ENCODE measurements at places on chromosomes 2 and 18.

DNA sequence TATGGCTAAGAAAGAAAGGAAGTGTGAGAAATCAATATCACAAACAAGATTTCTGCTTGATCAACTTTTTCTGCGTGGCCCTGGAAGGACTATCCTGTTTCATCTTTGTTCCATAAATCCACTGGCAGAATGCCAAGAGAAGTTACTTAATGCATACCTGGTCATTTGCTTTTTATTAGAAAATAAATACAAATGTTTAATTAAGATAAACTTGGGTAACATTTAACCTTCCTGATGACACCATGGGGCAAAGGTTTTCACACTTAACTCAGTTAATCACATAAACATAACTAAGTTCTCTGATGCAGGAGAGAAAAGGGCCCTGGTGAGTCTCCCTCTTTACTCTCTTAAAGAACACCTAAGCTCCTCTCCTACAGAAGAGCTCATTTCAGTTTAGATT lies 203.3 kb downstream of the AFF3 start:
- no peak for DNase-seq

DNA sequence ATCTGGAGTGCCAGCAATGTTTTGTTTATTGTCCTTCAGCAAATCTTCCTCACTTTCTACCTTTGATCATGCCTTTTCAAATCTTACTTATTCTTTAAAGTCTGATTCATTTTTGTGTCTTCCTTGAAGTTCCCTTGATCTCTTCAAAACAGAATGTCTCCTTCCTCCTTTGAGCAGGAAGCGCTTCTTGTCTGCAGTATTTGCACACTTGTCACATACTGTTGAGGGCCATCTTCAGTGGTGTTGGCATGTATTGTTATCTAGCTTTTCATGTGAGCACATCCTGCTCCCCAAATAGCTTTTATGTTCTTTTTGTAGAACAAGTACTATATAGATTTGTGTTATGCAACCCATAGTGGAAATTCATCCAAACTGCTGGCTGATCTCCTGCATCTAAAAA lies 5.9 kb upstream of the CERS6 start:
- DNase-seq = no peak

DNA sequence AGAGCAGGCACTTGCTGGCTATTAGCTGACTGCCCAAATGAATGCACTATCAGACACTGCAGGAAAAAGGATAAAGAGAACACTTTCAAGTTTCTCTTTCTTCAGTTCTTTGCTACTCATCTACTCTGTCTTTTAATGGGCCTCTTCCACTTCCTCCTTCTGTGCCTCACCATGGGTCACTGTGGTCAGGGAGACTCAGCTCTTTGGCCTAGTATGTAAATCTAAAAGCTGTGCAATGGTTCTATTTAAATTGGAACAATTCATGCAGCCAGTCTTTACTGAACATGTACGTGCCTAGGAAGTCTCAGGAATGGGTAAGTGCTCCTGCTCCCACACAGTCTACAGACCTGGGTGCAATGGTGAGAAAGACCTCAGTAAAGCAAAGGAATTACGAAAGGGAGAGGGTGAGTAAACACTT lies 79.1 kb upstream of the DNMT3A start:
- DNase-seq = no peak

GRCh38 chr18:11052800-11053199 lies 96.6 kb downstream of the PIEZO2 start:
- DNase-seq = no peak

GRCh38 chr2:63721082-63721424 lies 120.6 kb upstream of the UGP2 start:
- no peak for DNase-seq

GRCh38 chr2:24049485-24050021 lies at the start of gene FKBP1B:
FKBP1B (plus strand) TSS chr2:24049741; CDS start chr2:24049850, 109 bp downstream.
- no peak for DNase-seq

DNA sequence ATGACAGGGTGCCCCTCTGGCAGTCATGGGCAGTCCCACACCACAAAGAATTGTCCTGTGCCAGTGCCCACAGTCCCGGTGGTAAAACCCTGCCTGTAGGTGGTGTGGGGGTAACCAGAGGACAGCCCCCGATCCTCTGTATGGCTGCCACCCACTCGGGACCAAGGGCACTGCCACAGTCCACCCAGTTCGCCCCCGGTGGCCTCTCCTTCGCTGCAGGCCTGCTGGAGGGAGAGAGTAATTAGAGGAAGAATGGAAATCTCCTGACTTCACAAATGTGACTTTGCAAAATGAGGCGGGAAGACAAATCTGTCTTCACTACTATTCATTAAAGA lies 11.4 kb downstream of the GBX2 start:
- no peak for DNase-seq

GRCh38 chr2:165970663-165971062 lies 17.1 kb upstream of the TTC21B start:
- no peak for DNase-seq

DNA sequence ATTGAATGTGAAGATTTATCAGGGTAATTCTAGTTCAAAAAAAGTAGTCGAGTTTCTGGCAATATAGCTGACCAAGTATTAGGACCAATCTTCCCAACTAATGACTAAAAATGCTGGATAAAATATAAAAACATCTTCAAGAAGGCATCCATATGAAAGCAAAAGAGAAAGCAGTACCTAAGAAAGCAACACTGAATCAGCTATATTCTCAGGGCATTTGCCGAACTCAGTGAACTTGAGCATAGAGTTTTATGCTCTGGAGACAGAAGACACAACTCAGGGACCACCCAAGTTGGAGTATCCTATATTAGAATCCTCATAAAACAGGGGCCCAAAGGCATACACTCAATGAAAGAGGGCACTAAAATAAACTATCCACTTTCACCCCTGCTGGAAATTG lies 103.7 kb upstream of the HNRNPA3 start:
- DNase-seq = no peak

DNA sequence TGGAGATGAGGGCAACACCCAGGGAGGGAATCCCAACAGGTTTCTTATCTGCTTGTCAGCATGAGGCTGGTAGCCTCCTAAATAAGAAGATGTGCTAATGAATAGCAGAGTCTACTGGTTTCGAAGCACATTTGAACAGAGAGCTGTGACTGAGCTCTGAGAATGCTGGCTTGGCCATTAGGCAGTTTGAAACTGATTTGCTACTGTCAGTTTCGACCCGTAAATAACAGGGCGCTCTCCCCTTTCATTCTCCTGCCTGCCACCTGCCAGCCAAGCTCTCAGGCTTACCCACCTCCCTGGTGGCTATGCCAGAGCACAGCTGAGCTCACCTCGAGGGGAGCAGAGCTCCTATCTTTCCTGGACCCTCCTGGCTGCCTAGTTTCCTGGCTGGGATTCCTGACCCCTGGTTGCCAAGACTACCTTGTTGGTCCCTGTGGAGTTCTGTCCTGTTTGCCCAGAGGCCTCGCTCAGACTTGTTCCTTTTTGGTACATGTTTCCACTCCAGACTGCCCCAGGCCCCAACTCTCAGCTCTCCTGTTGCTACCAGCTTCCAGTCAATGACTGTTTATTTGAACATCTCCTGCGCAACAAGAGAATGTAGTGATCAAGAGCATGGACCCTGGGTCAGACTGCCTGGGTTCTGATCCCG lies 102.3 kb upstream of the ALPP start:
- DNase-seq = no peak

GRCh38 chr2:88600038-88600465 lies 27.2 kb downstream of the EIF2AK3 start:
- DNase-seq = no peak

DNA sequence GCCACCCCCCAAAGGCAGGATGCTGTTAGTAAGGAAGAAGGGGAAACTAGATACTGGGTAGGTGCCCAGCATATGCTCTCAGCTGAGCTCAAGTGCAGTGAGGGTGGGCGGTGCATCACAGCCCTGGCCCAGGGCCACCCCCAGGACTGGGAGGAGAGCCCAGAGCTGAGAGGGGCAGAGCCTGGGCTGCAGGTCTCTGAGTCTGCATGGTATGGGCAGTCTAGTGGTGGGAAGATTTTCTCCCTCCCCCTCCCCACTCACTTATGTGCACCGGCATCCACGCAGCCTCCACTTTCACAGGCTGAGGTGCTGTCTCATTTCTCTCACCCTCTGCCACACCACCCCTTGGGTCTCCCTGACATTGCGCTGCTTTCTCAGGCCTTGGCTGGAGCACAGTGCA lies 48.5 kb upstream of the CAB39 start:
- no peak for DNase-seq

DNA sequence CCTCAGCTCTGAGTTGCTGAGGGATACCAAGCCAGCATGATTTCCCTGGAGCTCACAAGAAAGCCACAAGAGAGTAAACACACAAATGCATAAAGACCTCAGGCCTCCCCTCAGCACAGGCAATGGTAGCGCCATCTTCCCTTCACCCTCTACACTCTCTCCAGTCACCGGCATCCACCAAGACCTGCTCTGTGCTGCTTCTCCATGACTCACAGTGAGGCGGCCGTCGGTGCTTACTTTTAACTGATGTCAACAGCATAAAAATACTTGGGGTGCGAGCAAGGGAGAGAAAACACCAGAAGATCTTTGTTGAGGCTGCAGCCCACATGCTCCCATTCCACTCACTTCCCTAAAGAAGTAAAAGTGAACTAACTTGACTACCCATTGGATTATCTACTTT lies 46.7 kb downstream of the L3MBTL4 start:
- no peak for DNase-seq

GRCh38 chr18:8799596-8800441 lies 94.5 kb downstream of the MTCL1 start:
- no peak for DNase-seq
